ENCODE measurements at places on chromosomes 7 and 10.

- DNase-seq, result no peak
Measured at GRCh38 chr7:30347226-30348082, 63.1 kb downstream of the ZNRF2 start.

DNA sequence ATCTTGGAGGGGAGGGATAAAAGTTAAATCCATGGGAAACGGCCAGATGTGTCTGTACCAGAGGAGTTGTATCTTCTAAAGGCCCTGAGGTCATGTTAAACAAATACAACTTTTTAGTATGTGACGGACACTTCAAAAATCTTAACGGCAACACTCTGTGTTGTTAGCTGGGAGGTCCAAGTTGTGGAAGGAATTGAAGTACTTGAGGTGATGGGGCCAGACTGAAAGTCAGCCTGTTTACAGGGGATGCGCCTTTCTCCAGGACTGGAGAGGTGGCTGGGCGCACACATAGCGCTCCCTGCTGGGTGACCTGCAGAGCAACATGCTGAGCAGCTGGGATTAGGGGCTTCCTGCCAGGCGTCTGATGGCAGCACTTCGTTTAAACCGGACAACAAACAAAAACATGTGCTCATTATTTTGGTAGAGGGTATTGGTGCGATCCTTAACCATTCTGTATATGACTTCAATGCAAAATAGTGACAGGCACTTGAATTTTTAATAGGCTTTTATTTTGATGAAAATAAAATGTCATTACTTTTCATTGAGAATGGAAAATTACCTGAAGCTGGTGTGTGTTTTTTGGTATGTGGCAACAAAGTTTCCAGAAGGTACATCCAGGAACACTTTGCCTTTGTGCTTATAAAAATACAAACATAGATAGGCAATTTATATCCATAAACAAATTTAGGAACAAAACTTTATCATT, 198.2 kb downstream of the MLLT10 start:
- DNase-seq, result no peak

- DNase-seq, result peak; percentile 62
Measured at GRCh38 chr10:34994565-34995142, 95.5 kb downstream of the CUL2 start.

DNA sequence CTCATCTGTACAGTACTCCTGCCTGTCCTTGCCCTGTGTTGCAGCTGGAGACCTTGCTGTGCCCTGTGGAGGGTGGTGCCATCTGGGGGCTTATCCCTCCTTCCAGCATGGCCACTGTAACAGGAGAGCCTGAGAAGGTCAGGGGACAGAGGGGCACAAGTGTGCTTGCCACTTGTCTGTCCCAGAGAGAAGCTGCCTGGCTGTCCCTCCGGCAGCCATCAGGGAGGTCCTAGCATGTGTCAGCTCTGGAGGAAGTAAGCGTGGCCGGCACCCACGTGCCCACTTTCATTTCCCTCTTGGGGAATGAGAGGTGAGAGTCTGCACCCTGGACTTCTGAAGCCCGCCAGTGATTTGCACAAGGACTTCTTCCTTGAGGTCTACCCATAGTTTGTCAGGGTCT, 97.0 kb upstream of the PPIF start:
- no peak for DNase-seq

DNA sequence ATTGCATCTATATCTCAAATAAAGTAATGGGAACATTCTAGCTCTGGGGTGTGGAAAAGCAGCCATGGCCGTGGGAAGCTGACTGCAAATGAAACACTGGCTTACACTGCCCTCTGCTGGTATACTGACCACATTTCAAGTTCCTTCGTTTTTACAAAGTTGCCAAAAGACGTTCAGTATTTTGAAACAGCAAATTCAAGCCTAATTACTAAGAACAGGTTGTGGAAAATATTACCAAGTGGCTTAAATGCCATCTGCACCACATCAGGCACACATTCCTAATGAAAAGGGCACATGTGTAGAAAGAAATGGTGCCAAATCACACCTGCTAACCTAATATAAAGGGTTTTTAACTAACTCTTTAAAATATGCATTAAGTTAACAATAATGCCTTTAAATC, 83.9 kb downstream of the JAZF1 start:
- peak; percentile 66 for DNase-seq

DNA sequence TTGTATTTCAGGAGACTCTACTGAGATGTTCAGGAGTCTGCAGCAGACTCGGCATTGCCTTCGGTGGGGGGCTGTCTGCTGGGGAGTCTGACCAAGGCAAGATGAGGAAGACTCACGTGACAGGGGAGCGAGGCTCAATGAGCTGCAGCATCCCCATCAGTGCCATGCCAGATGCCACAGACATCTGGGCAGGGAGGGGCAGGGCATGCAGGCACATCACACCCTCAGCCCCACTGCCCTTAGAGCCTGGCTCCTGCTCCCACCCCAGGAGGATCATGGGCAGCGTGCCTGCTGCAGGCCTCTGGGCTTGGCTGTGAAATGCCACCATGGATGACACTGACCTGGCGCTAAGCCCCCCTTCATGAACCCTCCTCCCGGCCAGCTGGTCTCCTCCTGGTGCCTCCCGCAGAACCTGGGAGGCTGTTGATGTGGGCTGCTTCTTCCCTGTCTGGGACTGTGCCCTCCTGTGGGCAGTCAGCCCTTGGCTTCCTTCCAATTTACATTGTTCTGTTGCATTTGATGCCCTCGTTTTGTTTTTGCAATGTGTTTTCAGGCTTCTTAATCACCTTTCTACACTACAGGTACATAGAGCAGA, 235.0 kb downstream of the PAXIP1 start:
- no peak for DNase-seq

- DNase-seq, result no peak
Measured at GRCh38 chr7:117048114-117048866, 95.0 kb downstream of the ST7 start.

DNA sequence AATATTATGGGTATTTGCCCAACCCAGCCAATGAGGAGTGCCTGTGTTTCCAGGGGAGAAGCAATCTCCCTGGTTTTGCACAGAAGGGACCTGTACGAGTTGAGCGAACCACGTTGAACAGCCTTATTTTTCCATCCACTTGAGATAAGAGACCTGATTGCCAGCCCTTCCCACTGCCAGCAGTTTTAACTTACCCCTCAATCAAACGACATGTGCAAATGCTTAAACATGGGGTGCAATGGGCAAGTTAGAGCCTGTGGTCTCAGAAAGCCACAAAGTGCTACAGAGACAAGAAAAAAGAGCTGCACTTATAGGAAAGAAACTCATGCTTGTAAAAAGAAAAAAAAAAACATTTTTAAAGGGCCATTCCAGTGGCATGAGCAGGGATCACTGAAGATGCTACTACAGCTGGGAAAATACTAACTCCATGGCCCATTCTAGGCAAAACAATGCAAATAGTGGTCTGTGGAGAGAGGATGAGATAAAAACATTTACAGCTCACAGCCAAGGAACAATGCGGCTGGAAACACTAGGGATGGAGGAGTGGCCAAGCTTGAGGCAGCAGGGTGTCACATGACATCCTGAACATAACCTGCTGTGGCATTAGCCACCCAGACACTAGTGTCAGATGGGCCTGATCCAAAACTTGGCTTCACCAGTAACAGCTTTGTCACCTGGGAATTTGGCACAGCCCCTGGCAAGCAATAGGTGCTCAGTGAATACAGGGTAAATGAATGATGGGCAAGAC, 162.8 kb downstream of the ELMO1 start:
- no peak for DNase-seq

GRCh38 chr10:5534880-5535856, 10.4 kb downstream of the CALML3 start:
- no peak for DNase-seq

DNA sequence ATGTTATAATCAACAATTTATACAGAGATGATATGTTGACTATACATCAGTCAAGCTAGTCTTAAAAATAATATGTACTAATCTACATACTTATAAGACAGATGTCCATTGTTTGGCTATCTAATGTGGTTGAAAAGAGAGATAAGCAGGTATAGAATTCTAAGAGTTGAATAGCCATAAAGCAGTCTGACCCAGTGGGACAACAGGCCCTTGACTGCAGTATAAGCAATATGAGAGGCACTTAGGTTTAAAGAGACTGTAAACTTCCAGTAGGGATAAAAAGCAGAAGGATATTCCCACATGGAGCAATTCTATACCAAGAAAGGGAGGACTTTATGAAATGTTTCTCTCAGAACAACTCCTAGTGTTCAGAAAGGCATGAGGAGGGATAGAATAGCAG, 139.3 kb downstream of the ELAPOR2 start:
- no peak for DNase-seq

DNA sequence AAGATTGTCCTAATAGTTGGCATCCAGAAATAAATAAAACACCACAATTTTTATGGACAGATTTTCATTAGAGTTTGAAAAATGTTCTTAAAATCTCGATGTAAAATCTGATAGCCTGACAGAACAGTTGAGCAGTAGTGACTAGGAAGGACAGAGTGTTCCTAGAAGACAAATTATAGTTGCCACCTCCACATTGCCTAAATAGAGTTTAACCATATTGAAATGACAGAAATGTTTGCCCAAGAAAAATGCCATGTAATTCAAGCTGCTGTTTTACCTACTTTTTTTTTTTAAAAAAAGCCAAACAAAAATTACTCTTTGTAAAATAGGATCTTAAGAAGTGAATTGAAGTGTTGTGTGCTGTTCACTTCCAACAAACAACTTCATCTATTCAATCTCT, 8.9 kb upstream of the HERC4 start:
- DNase-seq, result no peak

DNA sequence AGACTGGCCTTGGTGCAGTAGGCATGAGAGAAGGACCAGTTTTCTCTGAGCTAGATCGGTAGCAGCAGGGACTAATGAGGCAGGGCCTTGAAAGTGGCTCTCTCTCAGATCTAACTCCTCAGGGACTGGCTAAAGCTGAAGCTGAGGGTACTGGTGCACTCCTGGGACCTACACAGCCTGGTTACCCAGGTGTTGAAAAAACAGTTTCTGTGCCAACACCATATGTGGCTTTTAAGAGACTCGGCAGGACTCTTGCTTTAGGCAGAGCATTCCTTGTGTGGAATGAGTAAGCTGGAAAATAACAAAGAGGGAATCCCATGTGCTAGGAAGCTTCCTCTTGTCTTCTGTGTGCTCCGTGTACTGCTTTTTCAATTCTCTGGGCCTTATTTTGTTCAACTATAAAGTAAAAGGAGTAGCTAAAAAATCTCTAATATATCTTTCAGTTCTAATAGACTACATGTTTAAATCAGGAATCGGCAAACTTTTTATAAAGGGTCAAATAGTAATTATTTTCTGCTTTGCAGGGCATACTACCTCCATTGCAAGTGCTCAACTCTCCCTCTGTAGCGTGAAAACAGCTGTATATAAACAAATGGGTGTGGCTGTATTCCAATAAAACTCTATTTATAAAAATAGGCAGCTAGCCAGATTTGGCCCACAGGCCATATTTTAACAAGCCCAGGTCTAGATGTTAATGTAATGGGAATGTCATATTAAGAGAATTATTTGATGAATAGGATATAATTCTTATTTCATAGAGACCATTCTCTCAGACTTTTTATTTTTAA, 186.1 kb upstream of the KAT6B start:
- DNase-seq, result no peak

- DNase-seq, result no peak
Measured at GRCh38 chr10:102819054-102819453, 18.2 kb downstream of the CYP17A1 start.

GRCh38 chr10:128286762-128287500, 160.7 kb upstream of the MKI67 start:
- no peak for DNase-seq

DNA sequence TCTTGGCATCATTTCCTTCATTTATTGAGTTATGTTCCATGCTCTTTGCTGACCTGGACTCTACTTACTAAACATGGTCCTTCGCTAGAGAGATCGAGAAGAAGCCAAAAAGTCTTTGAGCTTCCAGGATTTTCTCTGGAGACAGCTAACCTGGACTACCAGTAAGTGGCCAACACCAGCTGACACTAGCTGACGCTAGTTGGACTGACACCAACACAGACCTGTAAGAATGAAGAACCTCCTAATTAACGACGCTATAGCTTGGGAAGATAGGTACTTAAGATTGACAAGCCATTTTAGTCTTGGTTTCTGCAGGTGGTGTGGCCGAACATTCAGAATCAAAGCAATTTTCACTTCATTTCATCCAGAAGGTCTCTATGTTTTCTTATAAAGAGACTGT, 66.4 kb downstream of the GALNT17 start:
- no peak for DNase-seq

GRCh38 chr10:100600218-100600617, 64.5 kb downstream of the HIF1AN start:
- no peak for DNase-seq

GRCh38 chr10:88994019-88994418, 3.4 kb downstream of the FAS start:
- no peak for DNase-seq

DNA sequence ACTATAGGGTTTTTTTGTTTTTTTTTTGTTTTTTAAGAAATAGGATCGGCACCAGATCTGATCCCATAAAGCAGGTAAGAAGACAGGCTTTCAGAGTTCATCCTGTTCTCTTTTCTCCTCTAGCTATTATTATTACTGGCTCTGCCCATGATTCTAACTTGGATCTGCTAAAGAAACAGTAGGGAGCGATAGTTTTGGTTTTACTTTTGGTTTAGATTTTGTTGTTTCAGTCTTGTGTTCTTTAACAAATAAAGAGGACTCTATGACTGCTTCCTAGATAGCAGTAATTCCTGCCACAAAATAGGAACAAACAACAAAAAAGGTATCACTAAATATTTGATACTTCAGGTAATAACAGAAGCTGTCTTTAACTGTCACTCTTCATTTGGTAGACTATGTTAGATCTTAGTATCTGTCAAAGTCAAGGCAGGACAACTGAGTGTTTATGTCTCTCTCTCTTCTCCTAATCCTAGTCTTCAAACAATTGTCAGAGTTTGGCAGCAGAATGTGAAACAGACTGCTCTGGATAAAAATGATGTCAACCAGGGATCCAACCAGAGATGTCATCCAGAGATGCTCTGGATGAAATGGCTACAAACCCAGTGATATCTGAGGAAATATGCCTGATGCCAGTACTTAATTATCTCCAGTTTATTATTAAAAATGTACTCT, 99.8 kb downstream of the KMT2C start:
- no peak for DNase-seq

- DNase-seq, result no peak
Measured at GRCh38 chr10:124641282-124642087, 102.7 kb downstream of the FAM53B start.

DNA sequence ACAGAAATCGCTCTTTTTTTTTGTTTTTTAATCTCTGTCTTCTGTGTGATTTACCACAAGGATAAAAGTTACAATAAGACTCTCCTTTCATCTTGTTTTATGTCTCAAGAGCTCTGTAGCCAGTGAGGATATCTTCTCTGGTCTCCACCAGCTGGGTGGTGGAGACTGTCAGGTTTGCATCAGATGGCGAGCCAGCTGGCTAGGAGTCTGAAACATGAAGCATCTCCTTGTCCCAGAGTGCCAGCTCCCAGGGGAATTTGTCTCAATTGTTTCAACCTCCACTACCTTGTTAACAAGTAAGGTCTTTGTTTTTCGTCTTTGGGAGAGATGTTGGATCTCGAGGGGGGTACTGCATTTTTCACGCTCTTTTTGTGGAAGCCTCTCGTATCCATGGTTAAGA, 47.3 kb downstream of the FRMPD2 start:
- no peak for DNase-seq
